ENCODE measurements at places on chromosomes 7 and 10.

- DNase-seq = no peak
Measured at GRCh38 chr10:77149001-77149400, 488.6 kb downstream of the KCNMA1 start.

- no peak for DNase-seq
Measured at GRCh38 chr10:128973221-128973620, 493.8 kb upstream of the MGMT start.

- peak; percentile 24 for DNase-seq
Measured at GRCh38 chr10:104067525-104067924, 18.2 kb downstream of the COL17A1 start.

GRCh38 chr7:6505685-6506559 lies 45.3 kb downstream of the GRID2IP start:
- DNase-seq = no peak

- no peak for DNase-seq
Measured at GRCh38 chr10:100291356-100291755, 4.9 kb upstream of the BLOC1S2 start.

GRCh38 chr7:31384466-31384865 lies 43.9 kb upstream of the NEUROD6 start:
- DNase-seq = no peak

DNA sequence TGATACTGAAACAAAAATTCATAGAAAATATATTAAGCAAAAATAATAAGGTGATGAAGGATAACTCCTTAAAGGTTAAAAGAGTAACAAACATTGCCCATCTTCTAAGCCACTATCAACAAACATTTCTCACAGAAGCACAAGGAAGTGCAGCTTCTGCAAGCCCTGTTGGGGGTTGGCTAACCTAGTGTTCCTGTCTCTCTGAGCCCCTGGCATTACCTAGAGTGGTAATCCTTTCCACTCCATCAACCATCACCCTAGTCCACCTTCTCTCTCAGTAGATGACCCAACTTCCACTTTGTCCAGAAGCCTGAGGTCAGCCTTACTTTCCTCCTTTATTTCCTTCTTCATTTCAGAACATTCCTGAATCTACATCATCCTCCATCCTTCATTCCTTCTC lies 59.7 kb downstream of the HIPK2 start:
- no peak for DNase-seq

- DNase-seq = peak; percentile 57
Measured at GRCh38 chr7:54738737-54739136, 20.3 kb downstream of the SEC61G start.

- DNase-seq = no peak
Measured at GRCh38 chr7:135929249-135929648, 47.9 kb downstream of the MTPN start.

DNA sequence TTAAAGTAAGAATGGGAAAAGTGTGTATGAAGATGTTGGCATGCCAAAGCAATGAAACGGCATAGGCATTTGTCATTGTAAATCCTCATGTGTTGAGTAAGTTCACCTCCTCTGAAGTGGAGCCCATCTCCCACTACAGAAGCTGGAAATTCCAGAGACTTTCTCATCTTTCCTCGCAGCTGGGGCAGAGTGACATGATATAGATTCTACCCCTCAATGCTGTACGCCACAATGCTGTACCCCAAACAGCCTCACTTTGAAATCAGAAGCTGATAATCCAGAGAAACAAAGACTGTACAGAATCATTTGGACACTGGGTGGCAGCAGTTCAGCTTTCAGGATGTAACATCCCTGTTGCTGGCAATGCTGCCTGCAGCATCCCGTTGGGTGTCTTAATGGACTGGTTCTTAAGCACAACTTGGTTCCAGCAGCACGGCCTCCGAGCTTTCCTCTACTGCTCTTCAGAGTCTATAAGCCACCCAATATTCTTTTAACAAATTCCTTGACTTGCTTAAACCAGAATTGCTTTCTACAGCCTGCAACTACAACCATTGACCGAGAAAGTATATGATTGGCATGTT lies 18.8 kb downstream of the ZC3HAV1L start:
- DNase-seq = peak; percentile 78

GRCh38 chr7:159032753-159033472 lies 111.8 kb downstream of the VIPR2 start:
- no peak for DNase-seq

GRCh38 chr7:140506788-140507464 lies 27.6 kb upstream of the MKRN1 start:
- DNase-seq = peak; percentile 74

- no peak for DNase-seq
Measured at GRCh38 chr7:64768824-64769223, 25.4 kb upstream of the ZNF138 start.

- peak; percentile 42 for DNase-seq
Measured at GRCh38 chr7:80659120-80660055, 20.9 kb downstream of the CD36 start.

DNA sequence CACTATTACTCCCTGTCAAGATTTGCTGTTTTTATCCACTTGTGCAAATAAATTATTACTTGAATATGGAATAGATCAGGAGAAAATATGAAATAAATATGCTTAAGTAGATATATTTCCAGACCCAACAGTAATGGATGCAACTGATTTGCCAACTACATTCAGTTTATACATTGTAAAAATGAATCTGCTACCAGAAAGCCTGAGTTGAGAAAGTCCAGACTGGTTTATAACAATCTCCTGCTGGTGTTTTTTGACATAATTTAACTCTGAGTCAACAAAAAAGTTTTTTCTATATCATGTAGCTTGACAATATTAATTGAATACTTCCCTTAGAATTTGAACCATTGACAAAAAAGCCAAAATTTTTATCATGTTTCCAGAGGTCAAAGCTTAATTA lies 265.8 kb upstream of the SEMA3D start:
- DNase-seq = no peak

GRCh38 chr10:75765789-75766096 lies 334.3 kb downstream of the LRMDA start:
- peak; percentile 53 for DNase-seq

DNA sequence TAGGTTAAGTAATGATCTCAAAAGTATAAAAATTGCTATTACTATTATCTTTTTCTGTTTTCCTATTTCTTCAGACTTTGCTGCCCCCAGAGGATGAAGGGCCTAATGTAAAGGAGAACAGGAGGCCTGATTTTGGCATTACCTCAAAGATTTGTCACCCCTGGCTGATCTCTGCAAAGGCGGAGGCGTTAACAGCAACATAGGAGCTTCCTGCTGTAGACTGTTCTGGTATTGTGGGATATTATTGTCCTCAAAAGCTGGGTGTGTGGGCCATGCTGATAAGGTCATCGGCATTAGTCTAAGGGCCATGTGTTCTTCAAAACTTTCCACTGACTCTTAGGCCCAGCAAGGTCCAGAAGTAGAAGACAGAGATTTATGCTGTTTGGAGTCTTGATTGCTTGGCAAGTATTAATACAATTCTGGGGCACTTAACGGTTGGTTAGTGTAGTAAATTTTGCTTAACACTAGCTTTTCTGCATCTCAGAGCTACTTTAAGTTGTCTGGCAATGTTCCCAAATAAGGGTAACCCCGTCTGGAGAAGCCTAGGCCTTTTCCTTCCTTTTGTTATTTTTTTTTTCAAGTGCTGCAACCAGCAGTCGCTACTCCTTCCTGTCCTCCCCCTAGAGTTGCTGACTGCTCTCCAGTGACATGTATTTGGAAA lies 14.0 kb upstream of the ENTPD1 start:
- DNase-seq = no peak

- no peak for DNase-seq
Measured at GRCh38 chr10:7296076-7296475, 114.8 kb downstream of the SFMBT2 start.

GRCh38 chr7:13850185-13850752 lies 139.2 kb downstream of the ETV1 start:
- no peak for DNase-seq

GRCh38 chr7:75870557-75871161 lies 8.2 kb upstream of the RHBDD2 start:
- no peak for DNase-seq

- no peak for DNase-seq
Measured at GRCh38 chr10:131882590-131883451, 18.0 kb upstream of the PPP2R2D start.

DNA sequence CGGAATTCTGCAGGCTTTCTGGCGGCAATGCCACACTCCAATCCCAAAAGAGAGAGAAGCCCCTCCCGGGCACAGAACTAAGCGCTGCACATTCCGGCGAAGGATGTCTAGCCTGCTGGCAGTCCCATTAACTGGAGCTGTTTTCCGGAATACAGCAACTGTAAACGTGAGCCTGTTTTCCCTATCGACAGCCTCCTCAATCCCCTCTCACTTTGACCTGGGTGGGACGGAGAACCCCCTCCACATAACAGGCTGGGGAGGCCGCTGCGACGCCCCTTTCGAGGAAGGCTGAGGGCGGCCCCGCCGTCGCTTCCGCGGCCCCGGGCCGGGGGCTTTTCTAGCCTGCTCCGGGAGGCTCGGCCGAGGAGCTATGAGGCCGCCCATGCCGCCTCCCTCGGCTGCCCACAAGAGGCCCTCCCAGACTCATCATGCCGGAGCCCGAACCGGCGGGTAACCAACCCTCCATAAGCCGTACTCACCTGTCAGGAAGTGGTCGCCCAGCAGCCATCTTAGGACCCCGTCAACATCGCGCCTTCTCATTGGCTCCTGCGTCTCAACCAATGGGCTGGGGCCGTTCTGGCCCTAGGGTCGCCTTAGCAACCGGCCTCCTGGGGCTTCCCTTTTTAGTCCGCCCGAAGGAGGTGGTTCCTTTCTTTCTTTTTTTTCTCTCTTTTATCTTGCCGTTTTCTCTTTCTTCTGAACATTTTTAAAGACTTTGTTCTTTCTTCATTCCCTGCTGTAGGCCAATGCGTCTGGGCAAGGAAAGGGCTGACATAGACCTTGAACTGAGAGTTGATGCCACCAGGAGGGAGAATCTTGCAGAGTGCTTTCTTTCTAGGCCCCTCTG lies at the start of gene FAM204A:
Gene FAM204A (minus strand): TSS at position 534 of the 847 bp plus-strand sequence. CDS start 5,909 bp downstream, outside the sequence.
- peak; percentile 89 for DNase-seq

GRCh38 chr7:129831424-129832058 lies 121.2 kb downstream of the UBE2H start:
- no peak for DNase-seq

DNA sequence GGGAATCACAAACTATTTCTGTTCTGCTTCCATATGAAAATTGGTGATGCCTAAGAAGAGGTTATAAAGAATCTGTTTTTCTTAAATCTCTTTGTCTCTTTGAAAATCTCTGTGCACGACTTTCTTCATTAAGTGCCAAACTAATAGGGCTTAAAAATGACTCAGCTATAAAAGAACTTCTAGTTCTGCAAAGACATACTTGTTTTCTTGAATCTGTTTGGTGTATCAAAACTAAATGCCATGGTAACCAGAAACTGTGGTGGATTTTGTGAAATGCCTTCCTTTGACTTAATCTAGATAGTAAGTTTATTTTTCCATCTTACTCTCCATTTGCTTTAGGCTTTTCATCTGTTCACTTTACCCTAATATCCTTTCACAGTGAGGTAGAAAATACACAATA lies 417.8 kb downstream of the PARD3 start:
- DNase-seq = no peak

DNA sequence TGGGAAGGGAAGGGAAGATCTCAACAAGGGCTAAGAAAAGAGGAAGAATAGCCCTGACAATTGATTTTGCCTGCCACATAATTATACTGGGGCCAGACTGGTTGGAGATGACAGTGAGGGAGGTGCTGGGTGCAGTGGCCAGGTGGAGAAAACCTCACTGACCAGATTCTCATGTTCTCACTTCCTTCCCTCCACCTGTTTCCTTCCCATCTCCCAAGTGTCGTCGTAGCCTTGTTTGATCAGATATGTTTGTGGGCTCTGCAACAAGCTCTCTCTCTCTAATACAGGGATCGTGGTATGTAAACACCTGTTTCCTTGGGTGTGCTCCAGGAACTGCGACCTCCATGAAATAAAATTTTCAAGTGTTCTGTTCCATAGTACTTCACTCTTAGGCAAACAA lies 60.2 kb downstream of the VCL start:
- no peak for DNase-seq

GRCh38 chr7:103613655-103614642 lies 167.9 kb upstream of the SLC26A5 start:
- no peak for DNase-seq

GRCh38 chr10:125258676-125259075 lies 98.3 kb upstream of the CTBP2 start:
- no peak for DNase-seq

- DNase-seq = no peak
Measured at GRCh38 chr7:114183311-114184088, 231.1 kb upstream of the FOXP2 start.

GRCh38 chr7:133036289-133036688 lies 45.6 kb downstream of the CHCHD3 start:
- DNase-seq = no peak

DNA sequence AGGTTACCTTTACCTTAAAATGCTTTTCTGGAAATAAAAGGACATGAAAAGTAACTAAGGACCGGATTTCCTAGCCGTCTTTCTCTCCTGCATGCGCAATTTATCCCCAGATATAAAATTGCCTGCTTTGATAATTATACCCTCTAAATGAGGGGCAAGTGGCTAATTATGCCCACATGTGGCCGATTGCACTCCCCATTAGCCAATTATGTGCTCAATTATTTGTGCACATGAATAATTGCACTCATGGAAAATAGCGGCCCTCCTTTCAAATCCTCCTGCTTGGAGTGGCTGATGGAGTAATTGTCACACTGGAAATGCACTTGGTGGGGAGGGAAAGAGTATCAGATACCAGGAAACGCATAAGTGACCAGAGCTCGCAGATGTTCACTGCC lies 66.4 kb upstream of the ATRNL1 start:
- peak; percentile 35 for DNase-seq

GRCh38 chr10:113303544-113304146 lies 249.2 kb upstream of the HABP2 start:
- no peak for DNase-seq

DNA sequence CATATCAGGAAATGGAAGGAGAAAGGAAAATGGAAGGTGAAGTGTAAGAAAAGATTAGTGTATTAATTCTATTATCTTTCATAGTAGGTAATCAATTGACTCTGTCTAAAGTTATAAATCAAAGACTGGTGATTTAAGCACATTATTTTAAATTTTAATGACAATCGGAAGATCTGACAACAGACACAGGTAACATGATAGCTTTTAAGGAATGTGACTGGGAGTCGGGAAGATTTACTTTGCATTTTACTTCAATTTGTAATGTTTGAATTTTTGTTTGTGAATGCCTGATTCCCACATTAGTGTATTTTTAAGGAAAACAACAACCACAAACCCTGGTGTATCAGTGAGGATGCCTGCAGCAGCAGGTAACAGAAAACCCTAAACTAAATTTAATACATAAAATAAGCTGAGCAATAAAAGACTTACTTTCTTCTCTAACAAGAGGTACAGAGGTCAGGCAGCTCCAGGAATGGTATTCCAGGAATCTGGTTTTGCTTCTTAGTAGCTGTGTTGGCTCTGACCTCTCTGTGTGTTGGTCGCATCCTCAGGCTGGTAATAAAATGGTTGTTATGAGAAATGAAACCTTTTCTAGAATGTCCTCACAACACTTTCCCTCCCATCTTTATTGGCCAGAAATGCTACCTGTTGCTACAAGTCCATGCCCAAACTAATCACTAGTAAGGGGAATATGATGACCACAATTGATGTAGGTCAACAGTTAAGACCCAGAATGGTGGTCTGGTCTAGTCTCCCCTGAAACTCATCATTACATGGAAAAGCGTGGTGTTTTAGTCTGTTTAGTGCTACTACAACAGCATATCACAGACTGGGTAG lies 12.2 kb downstream of the DNAJB9 start:
- DNase-seq = no peak

- no peak for DNase-seq
Measured at GRCh38 chr7:70319057-70319456, 720.8 kb downstream of the AUTS2 start.
